ENCODE measurements at places on chromosomes 11 and 22. TPM values are rescaled to one million over a fixed set of nuclear protein-coding genes. Genes with fewer than 3 reads are reported as not detected.

PYGM gene
- total RNA-seq = 9.7 TPM

UEVLD gene
- total RNA-seq = 6.0 TPM

OR52I2 gene
- not detected for total RNA-seq

C11orf42 gene
- total RNA-seq = not detected

CHORDC1 gene
- 97.1 TPM for total RNA-seq

DNA sequence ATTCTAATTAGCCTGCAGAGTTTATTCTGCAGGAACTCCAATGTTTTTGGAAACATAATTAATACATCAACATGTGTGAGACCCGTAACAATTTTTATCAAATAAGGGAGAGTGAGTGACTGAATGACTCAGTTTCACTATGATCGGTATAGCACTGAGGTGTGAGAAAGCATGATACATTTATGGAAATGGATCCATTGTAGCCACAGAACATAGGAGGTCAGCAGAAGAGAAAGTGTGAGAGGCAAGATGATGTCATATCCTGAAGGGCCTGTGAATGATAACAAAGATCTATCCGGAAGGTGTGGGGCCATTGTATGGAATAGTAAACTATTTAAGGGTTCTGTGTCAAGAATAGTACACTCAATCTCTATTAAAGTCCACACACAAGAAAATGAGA is 1406.1 kb upstream of the TENM4 start:
- DNase-seq = no peak

DNA sequence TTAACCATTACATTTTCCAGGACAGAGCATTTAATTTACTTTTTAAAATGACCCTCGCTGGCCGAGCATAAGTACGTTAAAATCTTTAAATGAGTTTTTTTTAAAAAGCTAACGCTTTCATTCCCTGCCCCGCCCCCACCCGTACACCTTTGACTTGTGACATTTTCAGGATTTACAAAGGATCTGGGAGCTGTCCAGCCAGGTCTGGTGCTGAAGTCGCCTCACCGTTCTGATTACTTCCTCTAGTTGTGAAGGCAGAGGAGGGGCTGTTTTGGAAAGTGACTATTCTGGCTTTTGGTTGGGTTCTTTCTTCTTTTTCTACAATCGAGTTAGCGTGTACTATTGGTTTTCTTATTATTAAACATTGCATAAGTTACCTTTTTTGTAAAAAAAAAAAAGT is 2.9 kb downstream of the C11orf87 start:
- peak; percentile 90 for DNase-seq

GRCh38 chr11:7527029-7527428 is 13.2 kb downstream of the PPFIBP2 start:
- DNase-seq = no peak

Measured in H1 (cell line).